Hippocampal formation (tissue), 2 donors: ENCODE measurements at places on chromosomes 1 and 21.

GRCh38 chr21:29938776-29939103 lies 1.1 kb downstream of the GRIK1 start:
- DNase-seq: no peak

- no peak for DNase-seq
Measured at GRCh38 chr1:36743286-36744005, 260.7 kb upstream of the CSF3R start.

DNA sequence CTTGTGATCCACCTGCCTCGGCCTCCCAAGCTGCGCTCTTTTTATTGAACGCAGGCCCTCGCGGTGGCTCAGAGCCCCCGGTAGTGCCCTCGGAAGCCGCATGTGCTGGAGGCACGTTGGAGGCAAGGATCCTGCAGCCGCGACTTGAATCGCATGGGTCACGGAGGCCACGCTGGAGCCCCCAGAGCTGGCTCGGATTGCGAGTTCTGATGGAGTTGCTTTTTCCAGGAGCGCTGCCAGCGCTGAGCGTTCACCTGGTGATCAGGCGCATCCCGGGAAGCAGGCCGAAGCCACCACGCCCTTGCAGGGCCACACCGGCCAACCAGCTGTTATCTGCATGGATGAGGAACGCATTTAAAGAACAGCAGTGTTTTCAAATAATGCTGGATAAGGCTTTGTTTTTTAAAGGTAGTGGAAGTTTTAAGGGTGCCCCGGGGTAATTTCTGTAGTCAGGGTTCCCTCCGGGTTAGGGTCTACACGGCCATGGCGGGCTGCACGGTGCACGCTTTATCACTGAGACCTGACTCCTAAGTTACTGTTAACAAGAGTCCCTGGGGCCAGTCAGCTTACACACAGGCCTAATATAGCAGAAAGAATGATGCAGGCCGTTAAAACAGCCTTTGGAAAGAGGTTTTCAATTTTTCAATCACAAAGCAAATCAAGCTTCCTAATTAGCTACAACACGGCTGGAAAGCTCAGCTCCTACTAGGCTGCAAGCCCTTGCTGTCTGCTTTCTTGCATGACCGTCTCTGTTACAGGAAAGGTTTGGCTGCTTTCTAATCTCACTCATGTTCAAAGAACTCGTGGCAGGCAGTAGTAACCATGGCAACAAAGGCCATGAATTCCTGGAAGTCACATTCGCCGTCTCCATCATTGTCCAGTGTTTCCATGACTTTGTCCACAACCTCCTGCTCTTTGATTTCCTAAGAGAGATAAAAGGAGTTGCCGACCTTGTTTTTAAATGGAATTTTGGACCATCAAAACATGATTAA lies 6.0 kb downstream of the S100B start:
- no peak for DNase-seq

GRCh38 chr1:184836141-184836540 lies 81.5 kb upstream of the EDEM3 start:
- no peak for DNase-seq

DNA sequence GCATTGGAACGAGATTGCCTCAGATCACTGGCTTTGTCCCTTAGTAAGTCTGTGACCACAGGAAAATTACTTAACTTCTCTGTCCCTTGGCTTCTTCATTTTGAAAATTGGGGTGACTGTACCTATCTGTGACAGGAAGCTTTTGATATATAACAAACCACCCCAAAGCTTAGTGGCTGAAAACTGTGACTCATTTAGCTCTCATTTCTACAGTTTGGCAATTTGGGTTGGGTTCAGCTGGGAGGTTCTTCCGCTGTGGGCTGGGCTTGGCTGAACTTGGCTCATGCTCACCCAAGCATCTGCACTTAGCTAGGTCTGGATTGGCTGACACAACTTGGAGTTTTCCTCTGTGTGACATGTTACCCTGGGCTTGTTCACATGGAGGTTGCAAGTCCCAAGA lies 14.0 kb downstream of the C1orf94 start:
- no peak for DNase-seq

GRCh38 chr1:152164517-152165136 lies 5.6 kb upstream of the RPTN start:
- no peak for DNase-seq

- no peak for DNase-seq
Measured at GRCh38 chr1:199756066-199756465, 271.4 kb upstream of the NR5A2 start.

DNA sequence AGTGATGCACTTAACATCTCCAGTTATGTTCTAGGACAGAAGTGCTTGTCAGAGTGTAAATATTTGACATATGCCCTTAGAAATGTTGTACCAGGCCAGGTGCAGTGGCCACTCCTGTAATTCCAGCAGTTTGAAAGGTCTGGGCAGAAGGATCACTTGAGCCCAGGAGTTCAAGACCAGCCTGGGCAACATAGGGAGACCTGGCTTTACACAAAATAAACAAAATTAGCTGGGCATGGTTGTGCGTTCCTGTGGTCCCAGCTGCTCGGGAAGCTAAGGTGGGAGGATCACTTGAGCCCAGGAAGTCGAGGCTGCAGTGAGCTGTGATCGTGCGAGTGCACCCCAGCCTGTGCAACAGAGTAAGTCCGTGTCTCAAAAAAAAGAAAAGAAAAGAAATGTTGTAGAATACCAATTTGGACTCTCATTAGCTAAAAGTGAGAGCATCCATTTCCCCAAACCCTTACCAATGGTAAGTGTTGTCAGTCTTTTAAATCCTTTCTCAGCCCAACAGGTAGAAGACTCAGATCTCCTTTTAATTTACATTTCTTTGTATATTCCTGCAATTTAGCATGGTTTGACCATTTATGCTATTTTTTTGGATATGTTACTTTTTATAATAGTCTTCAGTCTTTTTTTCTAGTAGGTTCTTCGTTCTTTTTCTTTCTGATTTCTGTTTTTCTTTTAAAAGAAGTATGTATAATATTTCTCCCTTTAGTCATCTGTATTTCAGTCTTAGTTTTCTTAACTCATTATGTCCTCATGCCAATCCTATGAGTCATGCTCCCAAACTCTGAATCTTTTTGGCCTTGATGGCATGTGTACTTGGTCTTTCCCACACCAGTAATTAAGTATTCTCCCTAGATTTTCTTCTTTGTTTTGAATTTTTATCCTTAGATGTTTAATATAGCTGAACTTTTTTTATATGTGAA lies 74.4 kb downstream of the CAMTA1 start:
- DNase-seq: no peak

DNA sequence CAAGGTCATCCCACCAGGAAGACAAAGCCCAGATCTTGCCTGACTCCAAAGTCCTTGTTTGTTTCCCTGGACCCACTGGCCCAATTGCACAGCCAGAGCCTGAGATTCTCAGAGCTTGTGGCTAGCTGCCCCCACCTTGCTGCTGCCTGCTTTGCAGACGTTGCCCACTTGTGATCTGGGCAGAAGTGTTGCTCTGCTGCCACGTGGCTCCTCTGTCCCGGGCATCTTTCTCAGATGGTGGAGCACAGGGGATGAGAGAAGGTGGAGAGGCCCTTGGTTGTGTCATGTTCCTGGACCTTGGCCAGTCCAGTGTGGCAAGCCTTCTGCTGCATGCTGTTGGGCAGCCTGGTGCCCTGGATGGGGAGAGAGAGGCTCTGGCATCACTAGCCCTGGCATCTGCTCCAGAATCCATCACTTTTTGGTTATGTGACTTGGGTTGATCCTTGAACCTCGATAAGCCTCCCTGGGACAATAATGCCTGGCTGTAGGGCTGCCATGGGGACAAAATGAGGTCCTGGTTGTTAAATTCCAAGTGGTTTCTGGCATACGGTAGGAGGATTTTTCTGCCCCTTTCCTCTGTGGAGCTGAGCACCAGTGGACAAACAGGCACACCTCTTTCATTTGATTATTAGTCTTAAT lies 1.5 kb upstream of the NR0B2 start:
- no peak for DNase-seq

- DNase-seq: no peak
Measured at GRCh38 chr1:26410706-26411623, at the start of gene LIN28A. TSS of gene LIN28A (plus strand) at chr1:26410817. CDS start at chr1:26410892, 75 bp downstream.

- no peak for DNase-seq
Measured at GRCh38 chr1:28291711-28292110, 32.4 kb downstream of the SESN2 start.

GRCh38 chr1:56133522-56134472 lies 445.6 kb downstream of the PLPP3 start:
- no peak for DNase-seq

GRCh38 chr1:86687595-86687994 lies 16.8 kb upstream of the SH3GLB1 start:
- no peak for DNase-seq

- no peak for DNase-seq
Measured at GRCh38 chr1:114100148-114100547, 53.5 kb downstream of the SYT6 start.

DNA sequence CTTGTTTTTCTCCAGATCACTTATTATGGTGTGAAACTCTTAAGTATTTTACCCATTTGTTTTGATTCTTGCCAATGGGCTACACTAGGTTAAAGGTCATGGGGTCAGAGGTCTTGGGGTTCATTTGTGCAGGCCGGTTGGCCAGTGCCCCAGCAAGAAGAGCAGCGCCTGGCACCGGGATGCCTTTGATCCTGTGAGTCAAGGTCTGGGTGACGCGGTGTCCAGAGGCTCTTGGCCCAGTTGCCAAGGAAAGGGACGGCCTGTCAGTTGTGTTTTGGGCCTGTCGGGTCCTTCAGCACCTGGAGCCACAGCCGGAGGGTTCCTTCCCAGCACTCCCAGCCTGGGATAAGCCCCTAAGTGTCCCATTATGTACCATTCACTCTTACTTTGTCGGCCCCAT lies 25.1 kb downstream of the RHBG start:
- DNase-seq: no peak

DNA sequence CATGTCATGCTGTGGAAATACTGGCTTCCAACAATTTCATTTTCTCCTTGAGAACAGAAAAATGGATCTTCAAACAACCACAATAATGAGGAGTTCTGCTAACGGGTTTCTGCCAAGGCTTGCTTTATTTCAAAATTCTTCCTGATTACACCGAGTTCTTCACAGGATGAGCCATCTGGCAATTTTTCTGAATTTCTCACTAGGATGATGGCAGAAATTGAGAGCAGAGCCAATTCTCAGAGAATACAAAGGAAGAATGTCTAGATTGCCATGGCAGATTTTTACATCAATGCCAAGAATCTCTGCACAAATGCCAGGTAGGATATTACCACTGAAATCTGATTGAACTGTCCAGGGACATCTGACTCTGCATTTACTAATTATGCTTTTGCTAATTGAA lies 619.0 kb upstream of the CHRM3 start:
- no peak for DNase-seq

- DNase-seq: no peak
Measured at GRCh38 chr1:212110617-212111016, 75.1 kb downstream of the DTL start.

DNA sequence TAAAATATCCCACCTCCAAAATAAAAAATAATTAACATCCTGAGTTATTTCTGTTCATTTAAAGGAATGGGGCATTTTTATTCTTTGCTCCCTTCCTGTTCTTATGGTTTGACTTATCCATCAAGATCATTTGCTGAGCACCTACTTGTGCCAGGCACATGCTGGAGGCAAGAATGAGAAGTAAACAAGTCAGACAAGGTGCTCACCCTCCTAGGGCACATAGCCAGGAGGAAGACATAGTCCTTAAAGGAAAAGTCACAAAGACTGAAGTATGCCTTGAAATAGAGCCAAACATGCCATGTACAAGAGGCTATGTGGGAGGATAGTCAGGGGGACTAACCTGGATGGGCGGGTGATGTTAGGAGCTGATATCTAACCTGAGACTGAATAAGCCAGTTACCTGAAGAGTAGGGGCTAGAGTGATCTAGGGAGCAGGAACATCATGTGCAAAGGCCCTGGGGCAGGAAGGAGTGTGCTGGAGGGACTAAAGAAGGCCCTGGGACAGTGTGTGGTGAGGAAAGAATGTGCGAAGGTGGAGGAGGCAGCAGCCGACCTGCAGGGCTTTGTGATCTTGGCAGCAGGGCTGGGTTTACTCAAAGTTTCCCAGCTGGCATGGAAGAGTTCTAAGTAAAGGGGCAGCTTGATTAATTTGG lies 233.5 kb downstream of the MATN1 start:
- no peak for DNase-seq

- peak; percentile 31 for DNase-seq
Measured at GRCh38 chr1:226033582-226033981, 28.9 kb upstream of the H3-3A start.

DNA sequence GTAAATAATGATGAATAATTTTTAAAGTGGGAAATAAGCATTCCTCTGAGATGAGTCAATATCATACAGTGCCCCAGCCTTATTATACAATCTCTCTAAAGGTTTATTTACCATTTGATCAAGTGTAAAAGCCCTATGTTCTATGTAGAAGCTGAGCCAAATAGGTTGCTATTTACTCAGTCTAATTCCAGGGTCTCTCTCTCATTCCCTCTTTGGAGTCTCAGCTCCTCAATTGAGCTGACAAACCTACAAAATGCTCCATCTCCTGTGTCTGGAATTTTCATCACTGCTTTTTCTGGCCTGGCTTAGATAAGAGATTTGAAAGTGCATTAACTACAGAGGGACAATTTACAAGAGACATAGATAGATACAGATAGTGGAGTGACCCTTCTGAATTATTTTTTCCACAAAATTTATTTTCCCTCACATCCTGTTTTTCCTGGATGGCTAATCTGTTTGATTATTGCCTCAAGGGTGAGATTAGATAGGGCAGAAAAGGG lies 24.8 kb upstream of the USH2A start:
- no peak for DNase-seq

DNA sequence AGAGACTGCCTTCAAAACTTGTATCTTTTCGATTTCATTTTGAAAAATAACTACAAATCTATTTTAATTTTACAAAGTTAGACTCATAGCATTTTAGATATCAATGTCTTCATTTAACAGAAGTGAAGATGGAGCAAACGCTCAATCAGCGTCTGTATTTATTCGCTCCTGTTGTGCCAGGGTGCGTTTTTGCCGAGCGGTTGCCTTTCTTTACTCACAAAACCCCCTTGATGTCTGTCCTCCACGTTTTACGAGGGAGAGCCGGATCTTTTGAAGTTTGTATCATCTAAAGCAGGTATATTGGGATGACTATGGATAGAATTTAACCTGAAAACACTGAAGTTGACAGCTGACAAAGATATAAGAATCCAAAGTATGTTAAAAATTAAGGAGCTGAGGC lies 44.6 kb downstream of the MRPL39 start:
- DNase-seq: no peak

- peak; percentile 92 for DNase-seq
Measured at GRCh38 chr1:37931361-37932158, 15.3 kb downstream of the INPP5B start.

GRCh38 chr1:11394592-11395245 lies 84.2 kb upstream of the DISP3 start:
- no peak for DNase-seq

DNA sequence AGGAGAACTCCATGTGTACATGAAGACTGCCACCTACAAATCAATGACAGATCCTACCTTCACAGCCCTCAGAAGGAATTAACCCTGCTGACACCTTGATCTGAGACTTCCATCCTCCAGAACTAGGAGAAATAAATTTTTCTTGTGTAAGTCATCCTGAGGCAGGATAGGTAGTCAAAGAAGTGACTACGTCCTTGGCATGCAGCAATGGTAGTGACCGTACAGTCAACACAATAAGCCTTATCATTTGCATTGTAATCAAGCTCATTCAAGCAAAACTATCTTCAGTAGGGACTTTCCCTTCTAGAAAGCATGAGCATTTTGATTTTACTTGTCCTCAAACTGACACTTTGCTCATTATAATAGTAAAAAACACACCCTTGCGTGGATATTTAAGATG lies 64.0 kb upstream of the KCNK1 start:
- DNase-seq: no peak

GRCh38 chr1:183194527-183195141 lies 8.6 kb downstream of the LAMC2 start:
- DNase-seq: no peak

- peak; percentile 42 for DNase-seq
Measured at GRCh38 chr1:200302192-200302920, 107.5 kb downstream of the ZNF281 start.
